Kidney (tissue), 22 donors: ENCODE measurements at places on chromosomes 3 and 15.

DNA sequence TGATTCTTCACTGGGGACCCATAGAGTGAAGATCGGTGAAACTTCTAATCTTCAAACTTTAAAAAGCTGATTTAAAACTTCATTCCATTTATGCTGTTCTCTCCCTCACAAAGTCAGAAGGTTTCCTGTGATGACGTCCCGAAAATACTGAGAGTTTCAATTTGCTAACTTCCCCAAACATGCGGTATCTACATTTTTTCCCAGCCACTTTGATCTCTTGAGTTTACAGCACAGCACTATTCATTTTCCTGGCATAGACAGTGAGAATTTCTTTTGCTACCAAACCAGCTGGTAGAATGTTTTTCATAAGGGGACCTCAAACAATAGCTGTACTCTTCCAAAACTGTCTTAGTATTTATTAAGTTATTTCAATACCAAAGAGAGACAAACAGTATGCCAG is 156.8 kb downstream of the LSAMP start:
- no peak overlapping the region for H3K4me3 ChIP-seq
- DNase-seq, result no peak

DNA sequence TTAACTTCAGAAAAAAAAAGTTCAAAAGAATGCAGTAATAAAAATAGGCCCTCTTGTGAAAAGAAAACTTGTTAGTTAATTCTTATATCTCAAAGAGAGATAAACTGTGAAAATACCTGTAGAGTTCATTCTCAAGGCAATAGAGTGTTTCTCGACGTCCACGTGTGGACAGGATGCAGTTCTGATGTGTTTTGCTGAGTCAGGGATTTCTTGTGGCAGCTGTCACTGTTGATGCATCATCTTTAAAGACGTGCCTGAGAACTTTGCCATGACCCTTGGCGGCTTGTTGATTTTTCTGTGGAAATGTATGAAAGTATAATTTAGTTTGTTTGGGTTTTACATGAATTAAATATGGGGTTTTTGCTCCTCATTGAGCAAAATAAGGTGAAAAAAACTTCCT is 702.2 kb downstream of the NLGN1 start:
- H3K4me1 ChIP-seq, result no peaks in the 10 kb centered on the region
- H3K36me3 ChIP-seq, result no peaks in the 10 kb centered on the region
- no peak overlapping the region for H3K4me3 ChIP-seq
- H3K27me3 ChIP-seq, result no peaks in the 10 kb centered on the region
- H3K27ac ChIP-seq, result no peak overlapping the region

GRCh38 chr3:99731499-99731898 is 86.2 kb upstream of the CMSS1 start:
- no peak overlapping the region for H3K27ac ChIP-seq
- H3K36me3 ChIP-seq, result no peaks in the 10 kb centered on the region
- no peaks in the 10 kb centered on the region for H3K4me1 ChIP-seq
- no peaks in the 10 kb centered on the region for H3K27me3 ChIP-seq
- no peak overlapping the region for H3K4me3 ChIP-seq

DNA sequence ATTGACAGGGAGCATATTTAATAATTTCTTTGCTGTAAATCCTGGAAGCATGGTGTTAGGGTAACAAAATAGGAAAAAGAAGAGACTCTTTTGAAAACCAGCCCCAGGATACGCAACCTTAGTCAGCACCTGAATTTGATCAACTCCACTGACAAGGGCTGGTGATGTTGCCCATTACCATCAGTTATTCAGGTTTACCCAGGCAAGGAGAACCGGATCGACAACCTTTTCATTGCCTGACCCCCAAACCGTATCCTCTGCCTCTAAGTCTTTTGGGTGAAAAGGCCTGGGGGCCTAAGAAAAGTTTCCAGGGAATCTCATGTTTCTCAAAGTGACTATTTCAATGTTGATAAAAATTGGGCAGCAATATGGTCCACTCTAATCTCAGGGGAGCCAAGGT is 313.3 kb downstream of the KBTBD8 start:
- H3K36me3 ChIP-seq, result no peaks in the 10 kb centered on the region
- H3K4me3 ChIP-seq, result no peak overlapping the region
- H3K27me3 ChIP-seq, result no peaks in the 10 kb centered on the region

DNA sequence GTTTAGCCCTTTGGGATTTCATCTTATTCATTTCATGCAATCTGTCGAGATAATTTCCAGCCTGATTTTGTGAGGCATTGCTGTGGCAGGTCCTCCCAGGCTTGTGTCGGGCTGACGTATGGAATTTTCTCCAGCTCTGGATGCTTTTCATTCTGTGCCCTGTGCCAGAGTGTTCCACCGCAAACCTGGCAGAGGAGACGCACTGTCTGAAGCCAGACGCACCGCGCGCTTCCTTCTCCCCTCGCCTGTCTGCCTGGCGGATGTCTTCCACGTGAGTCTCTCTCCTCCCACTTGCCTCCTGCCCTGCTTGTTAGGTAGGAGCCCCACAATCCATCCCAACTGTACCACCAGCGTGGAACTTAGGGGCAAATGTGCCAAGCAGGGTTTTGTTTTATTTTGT is 20.1 kb upstream of the GLCE start:
- DNase-seq, result no peak
- H3K27me3 ChIP-seq, result no peaks in the 10 kb centered on the region

- H3K27me3 ChIP-seq, result no peaks in the 10 kb centered on the region
- H3K27ac ChIP-seq, result no peak overlapping the region
- no peaks in the 10 kb centered on the region for H3K4me1 ChIP-seq
- H3K36me3 ChIP-seq, result peaks cover 15% of the 10 kb centered on the region
- no peak overlapping the region for H3K4me3 ChIP-seq
These were observed 19.6 kb downstream of the GYG1 start for GRCh38 chr3:149010966-149011365.

DNA sequence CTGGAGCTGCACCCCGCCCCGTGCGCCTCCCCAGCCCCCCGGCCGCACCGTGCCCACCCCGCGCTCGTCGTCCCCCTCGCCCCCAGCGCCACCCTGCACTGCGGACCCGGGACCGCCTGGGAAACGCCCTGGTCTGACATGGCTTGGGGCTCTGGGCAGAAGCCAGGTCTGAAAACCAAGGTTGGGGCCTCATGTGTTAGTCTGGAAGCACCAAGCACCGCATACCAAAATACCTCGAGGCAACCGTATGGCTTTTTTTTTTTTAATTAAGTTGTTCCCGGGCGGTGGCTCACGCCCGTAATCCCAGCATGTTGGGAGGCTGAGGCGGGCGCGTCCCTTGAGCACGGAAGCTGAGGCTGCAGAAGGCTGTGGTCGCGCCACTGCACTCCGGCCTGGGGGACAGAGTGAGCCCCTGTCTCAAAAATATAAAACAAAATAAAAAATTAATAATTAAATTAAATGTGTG is 91.5 kb upstream of the CHD2 start:
- peaks cover 5% of the 10 kb centered on the region for H3K4me1 ChIP-seq
- H3K27me3 ChIP-seq, result no peaks in the 10 kb centered on the region
- H3K27ac ChIP-seq, result peak overlapping the region; percentile 88

GRCh38 chr15:41465822-41466421 is 27.8 kb upstream of the ITPKA start:
- no peak overlapping the region for H3K4me3 ChIP-seq
- peaks cover 27% of the 10 kb centered on the region for H3K36me3 ChIP-seq

DNA sequence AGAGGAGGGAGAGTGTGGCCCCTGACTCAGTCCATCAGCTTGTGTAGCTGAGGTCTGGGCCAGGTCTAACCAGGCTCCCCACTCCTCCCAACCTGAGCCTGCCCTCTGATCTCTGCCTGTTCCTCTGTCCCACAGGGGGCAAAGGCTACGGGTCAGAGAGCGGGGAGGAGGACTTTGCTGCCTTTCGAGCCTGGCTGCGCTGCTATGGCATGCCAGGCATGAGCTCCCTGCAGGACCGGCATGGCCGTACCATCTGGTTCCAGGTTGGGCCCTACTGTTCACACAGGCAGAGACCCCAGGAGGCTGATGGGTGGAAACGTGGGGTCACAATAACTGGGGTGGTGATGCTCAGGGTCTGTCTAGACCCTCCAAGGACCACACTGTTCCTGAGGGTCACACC is 6.8 kb downstream of the NEIL1 start:
- H3K36me3 ChIP-seq, result no peaks in the 10 kb centered on the region
- no peak overlapping the region for H3K27ac ChIP-seq
- H3K4me1 ChIP-seq, result no peaks in the 10 kb centered on the region
- H3K27me3 ChIP-seq, result no peaks in the 10 kb centered on the region
- no peak for DNase-seq

GRCh38 chr3:38649500-38650247 is at the start of gene SCN5A:
Gene SCN5A, minus strand, starts transcription at chr3:38649687. Its CDS starts 16,380 bp downstream, at chr3:38633307.
- H3K27me3 ChIP-seq, result peaks cover 2% of the 10 kb centered on the region
- no peaks in the 10 kb centered on the region for H3K36me3 ChIP-seq
- DNase-seq, result peak; percentile 77
- no peak within 1 kb of the TSS for H3K27ac ChIP-seq
- H3K4me1 ChIP-seq, result no peaks in the 10 kb centered on the region

GRCh38 chr15:68368731-68369435 is 63.1 kb downstream of the ITGA11 start:
- no peak for DNase-seq
- H3K4me1 ChIP-seq, result no peaks in the 10 kb centered on the region
- H3K4me3 ChIP-seq, result no peak overlapping the region
- no peaks in the 10 kb centered on the region for H3K27me3 ChIP-seq
- H3K27ac ChIP-seq, result no peak overlapping the region

DNA sequence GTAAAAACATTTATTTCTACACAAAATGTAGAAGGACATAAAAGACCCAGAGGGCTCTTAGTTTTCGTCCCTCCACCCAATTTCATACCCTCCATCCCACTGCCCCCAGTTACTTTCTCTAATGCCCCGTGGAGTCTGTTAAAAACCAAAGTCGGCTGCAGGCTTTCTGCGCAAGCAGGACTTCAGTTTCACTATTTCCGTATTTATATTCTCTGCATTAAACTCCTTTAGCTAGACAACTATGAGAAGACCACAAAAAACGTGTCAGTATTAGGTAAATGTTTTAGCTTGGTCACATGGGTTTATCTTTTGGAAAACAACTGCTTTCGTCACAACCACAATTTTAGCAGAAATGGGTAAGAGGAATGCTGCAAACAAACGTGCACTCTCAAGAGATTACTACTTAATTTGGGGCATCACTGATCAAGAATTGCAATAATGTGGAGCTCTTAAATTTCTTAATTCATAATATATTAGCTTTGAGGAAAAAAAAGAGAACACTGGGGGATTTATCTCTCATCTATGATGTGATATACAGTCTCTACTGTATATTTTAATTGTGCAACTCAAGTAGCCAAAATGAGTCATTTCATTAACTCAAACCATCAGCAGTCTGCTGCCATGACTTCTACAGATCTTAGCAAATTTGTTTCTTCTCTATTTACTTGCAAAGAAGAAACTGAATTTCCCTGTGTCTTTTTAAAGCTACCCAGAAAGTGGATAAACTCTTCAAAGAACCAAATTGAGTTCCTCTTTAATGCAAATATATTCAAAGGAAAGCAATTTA is 740 bp upstream of the NSMCE3 start:
- H3K36me3 ChIP-seq, result no peaks in the 10 kb centered on the region
- no peaks in the 10 kb centered on the region for H3K27me3 ChIP-seq
- H3K27ac ChIP-seq, result peak overlapping the region; percentile 91
- H3K4me1 ChIP-seq, result no peaks in the 10 kb centered on the region
- peak overlapping the region; percentile 98 for H3K4me3 ChIP-seq

GRCh38 chr3:118793176-118793575 is 241.5 kb downstream of the IGSF11 start:
- DNase-seq, result no peak
- H3K27ac ChIP-seq, result no peak overlapping the region
- no peaks in the 10 kb centered on the region for H3K4me1 ChIP-seq

GRCh38 chr3:56753206-56753820 is 48.4 kb downstream of the ARHGEF3 start:
- peaks cover 7% of the 10 kb centered on the region for H3K4me1 ChIP-seq
- H3K4me3 ChIP-seq, result no peak overlapping the region
- no peaks in the 10 kb centered on the region for H3K27me3 ChIP-seq
- H3K36me3 ChIP-seq, result peaks cover 11% of the 10 kb centered on the region
- no peak overlapping the region for H3K27ac ChIP-seq
- DNase-seq, result no peak

- H3K27me3 ChIP-seq, result no peaks in the 10 kb centered on the region
- H3K27ac ChIP-seq, result no peak overlapping the region
- H3K4me1 ChIP-seq, result peaks cover 26% of the 10 kb centered on the region
- H3K4me3 ChIP-seq, result peak overlapping the region; percentile 47
- DNase-seq, result peak; percentile 92
These were observed 57.8 kb upstream of the RYK start for GRCh38 chr3:134308350-134308891.

- no peaks in the 10 kb centered on the region for H3K27me3 ChIP-seq
- no peak overlapping the region for H3K27ac ChIP-seq
- H3K4me1 ChIP-seq, result no peaks in the 10 kb centered on the region
- no peak for DNase-seq
- H3K36me3 ChIP-seq, result no peaks in the 10 kb centered on the region
These were observed 1062.2 kb upstream of the EPHA6 start for GRCh38 chr3:95752199-95752598.

DNA sequence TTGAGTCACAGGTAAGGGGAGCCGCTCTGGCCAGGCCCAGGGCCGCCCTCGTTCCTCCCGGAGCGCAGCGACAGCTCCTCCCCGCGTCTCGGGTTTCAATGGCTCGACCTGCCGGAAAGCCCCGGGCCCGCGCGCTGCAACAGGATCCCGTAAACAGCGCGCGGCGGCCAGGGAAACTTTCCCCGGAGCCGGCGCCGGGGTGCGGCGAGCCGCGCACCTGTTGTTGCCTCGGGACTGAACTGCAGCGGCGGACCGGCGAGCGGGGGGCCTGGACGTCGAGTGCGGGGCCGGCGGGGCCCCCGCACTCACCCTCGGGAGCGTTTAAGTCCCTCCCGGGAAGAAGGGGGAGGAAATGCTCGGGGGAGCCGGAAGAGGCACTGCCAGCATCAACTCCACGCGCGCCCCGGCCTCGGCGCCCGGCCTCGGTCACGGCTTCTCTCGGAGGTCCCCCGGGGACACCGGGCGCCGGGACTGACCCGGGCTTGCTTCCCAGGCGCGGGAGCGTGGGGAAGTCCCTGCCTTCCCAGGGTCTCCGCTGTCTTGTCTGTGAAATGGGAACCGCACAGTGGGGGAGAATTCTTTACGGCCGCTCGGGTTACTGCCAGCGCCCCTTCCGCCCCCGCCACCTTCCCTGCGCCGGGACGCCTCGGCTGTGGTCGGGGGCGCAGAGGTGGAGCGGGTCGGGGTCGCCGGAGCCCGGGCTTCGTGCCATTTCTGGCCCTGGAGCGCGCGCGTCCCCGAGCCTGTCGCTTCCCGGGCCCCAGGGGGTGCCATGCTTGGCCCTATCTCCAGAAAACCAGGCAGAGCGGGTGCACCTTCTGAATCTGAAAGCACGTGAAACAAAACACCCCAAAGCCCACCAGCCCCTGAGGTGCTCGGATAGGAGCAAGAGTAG is 7.5 kb upstream of the PGPEP1L start:
- no peaks in the 10 kb centered on the region for H3K27me3 ChIP-seq
- peak overlapping the region; percentile 32 for H3K27ac ChIP-seq
- H3K4me3 ChIP-seq, result peak overlapping the region; percentile 20
- H3K4me1 ChIP-seq, result no peaks in the 10 kb centered on the region
- no peaks in the 10 kb centered on the region for H3K36me3 ChIP-seq
- peak; percentile 93 for DNase-seq
